Hindlimb muscle (tissue), 1 donor: ENCODE measurements at places on chromosomes 2 and 18. TPM values are rescaled to one million over a fixed set of nuclear protein-coding genes. Genes with fewer than 3 reads are reported as not detected.

- DNase-seq: no peak
Observed at GRCh38 chr2:118473241-118473640, 374.2 kb downstream of the EN1 start.

The PRSS56 gene
- polyA plus RNA-seq: 2.2 TPM

The MYL1 gene
- polyA plus RNA-seq: 8,569 TPM

The CNDP1 gene
- 0.31 TPM for polyA plus RNA-seq

DNA sequence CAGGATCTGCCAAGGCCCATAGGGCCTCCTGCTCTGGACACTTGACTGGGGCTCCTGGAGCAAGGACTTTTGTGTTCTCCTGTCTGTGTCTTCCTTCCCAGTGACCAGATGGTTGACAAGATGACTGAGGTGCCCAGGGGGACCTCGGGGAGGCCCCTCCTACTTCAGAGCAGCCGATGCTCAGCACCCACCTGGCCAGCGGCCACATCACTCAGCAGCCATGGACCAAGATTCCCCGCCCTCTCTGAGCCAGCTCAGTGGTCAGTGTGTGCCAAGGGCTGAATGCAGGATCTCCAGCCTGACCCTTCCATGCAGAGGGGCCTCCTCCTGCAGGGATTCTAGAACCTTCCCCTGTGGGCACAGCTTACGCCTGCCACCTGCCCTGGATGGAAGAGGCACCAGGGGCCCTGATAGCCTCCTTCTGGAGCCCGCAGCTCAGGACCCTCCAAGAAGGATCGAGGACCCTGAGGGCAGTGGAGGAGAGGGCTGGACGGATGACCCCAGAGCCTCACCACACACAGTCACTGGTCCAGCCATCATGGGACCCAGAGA is 87.4 kb upstream of the GPC1 start:
- no peak for DNase-seq

The CLK1 gene
- polyA plus RNA-seq: 123 TPM

GRCh38 chr18:45539491-45539891 is 75.8 kb upstream of the SLC14A2 start:
- no peak for DNase-seq

The RGPD3 gene
- 0.22 TPM for polyA plus RNA-seq

DNA sequence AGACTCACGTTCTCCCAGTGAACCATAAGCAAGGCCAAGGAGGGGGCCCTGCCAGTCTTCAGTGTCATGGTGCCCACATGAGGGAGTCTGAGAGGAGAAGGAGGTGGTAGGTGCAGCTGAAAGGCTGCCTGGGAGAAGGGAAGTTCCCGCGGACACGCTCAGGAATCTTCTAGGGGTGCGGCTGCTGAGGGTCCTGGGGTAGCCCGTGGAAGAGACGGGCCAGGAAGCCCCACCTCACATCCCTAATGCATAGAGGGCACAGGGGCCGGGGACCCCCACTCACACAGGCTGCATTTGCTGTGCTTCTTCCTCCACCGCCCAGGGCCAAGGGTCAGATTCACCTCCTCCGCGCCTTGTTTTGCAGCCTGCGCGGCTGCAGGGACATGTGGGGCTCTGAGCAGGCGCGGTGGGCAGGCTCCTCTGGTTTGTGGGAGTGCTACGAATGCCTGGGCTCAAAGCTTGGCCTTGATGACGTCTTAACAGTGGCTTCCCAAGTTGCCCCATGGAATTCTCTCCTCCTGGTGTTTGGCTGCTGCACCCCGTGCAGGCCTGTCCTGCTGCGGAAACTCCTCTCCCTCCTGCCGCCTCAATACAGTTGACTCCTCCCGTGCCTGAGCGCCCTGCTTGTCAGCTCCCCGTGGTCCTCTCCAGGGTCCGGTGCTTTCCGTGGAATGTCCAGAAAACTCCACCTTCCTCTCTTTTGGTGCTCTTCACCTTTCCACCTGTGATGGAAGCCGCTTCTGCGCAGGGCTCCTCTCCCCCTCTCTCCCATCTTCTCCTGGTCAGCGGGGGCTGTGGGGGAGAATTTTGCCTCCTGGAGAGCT is 95.7 kb downstream of the VAPA start:
- DNase-seq: no peak

DNA sequence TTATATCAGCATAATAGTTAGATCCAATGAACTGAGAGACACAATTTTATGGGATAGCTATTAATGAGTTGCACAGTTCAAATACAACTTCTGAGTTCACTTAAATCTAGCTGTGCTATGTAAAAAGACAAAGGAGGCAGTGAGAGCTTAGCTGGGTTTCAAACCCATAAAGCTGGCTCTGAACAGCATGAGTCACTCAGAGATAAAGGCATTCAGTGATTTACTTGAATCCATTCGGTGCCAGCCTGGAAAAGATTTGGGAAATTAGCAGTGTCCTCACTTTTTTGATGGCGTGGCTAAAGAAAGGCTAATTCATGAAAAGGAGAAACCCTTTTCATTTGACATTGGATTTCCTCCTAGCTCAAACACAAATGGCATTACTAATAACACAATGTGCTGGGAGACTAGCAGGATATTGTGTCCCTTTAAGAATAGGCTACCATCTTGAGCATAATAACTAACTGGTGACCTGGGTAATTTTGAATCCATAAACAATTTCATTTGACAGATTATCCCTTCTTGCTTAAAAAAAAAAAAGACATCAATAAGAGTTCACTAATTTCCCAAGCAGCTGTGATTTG is 98.4 kb upstream of the NEUROD1 start:
- DNase-seq: no peak

DNA sequence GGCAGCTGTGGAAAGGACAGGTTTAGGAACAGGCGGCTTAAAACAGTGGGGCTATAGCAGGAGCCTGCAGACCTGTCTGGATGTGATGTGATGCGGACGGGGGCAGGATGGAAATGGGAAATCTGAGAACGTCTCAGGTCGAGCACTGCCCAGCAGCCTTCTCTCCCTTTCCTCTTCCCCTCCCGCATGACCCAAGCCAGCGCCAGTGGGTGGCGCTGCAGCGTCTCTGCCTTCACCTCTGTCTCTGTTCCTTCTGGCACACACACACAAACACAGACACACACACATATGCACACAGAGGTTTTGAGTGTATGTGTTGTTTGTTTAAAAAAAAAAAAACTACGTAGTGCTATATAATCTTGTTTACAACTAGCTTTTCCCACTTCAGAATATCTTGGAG is 82.0 kb upstream of the SLC66A3 start:
- DNase-seq: no peak

GRCh38 chr2:202669841-202670240 is 35.1 kb downstream of the FAM117B start:
- DNase-seq: no peak

- no peak for DNase-seq
Observed at GRCh38 chr2:15788455-15788829, 151.9 kb upstream of the MYCN start.

DNA sequence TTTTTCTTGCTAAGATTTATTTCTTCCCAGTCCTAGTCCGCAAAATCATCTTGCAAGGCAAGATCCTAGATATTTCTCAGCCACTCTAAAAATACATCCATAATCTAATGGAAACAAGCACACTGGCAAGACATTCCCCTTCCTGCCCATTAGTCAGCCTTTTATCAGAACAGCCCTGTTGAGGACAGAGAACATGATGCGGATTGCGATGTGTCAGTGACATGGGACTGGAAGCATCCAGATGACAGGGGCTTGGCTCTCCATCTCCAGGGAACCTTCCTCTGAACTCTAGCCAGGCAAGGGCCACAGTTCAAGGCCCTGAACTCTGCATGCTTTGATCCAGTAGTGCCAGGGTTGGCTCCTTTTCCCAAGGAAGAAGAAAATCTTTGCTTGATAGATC is 70.0 kb downstream of the VSNL1 start:
- no peak for DNase-seq

- no peak for DNase-seq
Observed at GRCh38 chr2:9091811-9092210, 88.3 kb upstream of the MBOAT2 start.

DNA sequence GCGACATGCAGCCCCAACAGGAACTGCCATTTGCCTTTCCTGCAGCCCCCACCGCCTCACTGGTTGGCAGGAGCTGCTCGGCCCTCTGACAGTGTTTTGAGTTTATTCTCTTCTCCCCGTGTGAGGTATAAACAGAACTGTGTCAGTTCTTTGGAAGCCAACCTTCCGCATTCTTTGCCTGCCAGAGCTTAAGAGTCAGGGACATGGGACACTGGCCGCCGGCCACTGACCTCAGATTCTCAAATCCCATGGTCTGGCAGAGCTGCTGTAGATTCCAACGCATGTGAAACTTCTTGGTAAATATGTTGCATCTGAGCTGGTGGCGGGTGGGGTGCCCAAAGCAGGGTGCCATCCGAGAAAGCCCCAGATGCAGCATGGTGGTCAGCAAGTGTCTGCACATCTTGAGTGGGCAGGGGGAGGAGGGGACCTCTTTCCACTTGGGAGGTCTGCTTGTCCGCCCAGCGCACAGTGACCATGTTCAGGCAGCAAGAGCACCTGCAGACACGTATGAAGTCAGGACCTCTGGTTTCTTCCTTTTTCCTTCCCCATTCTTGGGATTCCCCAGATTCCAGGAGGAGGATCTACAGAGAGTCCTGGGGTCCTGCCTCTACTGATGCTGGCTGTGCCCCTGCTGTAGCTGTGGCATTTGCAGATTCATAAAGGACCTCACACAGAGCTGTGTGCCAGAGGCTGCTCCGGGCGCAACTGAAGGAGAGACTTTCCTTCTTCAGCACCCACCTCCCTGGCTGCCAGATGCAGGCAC is 23.8 kb downstream of the ASB18 start:
- DNase-seq: no peak
